ENCODE measurements at places on chromosomes 6 and 20.

- DNase-seq = no peak
These were observed 1.1 kb upstream of the CD109 start for GRCh38 chr6:73694711-73695411.

DNA sequence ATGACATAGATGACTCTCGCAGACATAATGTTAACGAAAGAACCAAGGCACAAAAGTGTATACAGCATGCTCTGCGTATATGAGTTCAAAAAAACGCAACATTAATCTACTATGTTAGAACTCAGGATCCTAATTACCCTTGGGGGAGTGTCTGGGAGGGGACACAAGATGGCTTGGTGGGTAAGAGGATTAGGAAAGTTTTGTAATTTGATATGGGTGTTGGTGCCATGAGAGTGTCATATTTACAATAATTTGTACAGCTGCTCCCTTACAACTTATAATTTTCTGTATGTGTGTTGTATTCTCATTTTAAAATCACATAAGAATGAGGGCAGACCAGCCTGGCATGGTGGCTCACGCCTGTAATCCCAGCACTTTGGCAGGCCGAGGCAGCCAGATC, 38.6 kb downstream of the TFEB start:
- no peak for DNase-seq

- DNase-seq = no peak
These were observed 19.4 kb downstream of the VIP start for GRCh38 chr6:152769993-152770392.

GRCh38 chr20:47054945-47055344, 160.3 kb downstream of the EYA2 start:
- no peak for DNase-seq

- peak; percentile 53 for DNase-seq
These were observed 535 bp downstream of the NKAIN2 start for GRCh38 chr6:123804014-123804786.

GRCh38 chr6:75150685-75151412, 55.0 kb downstream of the COL12A1 start:
- DNase-seq = no peak

- DNase-seq = no peak
These were observed 25.8 kb downstream of the BHLHE23 start for GRCh38 chr20:62980970-62981369.

- DNase-seq = no peak
These were observed 31.1 kb downstream of the CD109 start for GRCh38 chr6:73727114-73727513.

- no peak for DNase-seq
These were observed 83.0 kb downstream of the SLC22A3 start for GRCh38 chr6:160431226-160431625.

DNA sequence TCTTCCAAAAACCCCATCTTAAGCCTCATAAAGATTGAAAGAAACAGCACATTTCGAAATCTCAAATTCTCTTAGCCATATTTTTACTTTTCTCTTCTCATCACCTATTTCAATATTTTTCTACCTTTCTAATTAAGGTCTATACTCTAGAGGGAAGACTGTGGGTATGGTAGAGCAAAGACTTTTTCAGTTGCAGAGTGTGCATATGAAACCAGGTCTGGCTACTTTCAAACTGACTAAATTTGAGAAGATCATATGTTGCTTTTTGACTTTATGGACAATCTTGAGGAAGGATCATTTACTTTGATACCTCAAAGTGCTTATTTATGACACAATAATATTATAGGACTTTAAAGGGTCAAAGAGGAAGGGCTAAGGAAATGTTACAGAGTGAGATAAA, 20.7 kb downstream of the FILIP1 start:
- DNase-seq = no peak

GRCh38 chr20:36538026-36538722, 3.1 kb upstream of the MYL9 start:
- DNase-seq = no peak

- DNase-seq = no peak
These were observed 44.1 kb upstream of the NT5E start for GRCh38 chr6:85405853-85406198.

- DNase-seq = no peak
These were observed 12.5 kb upstream of the ALDH8A1 start for GRCh38 chr6:134962421-134962820.

DNA sequence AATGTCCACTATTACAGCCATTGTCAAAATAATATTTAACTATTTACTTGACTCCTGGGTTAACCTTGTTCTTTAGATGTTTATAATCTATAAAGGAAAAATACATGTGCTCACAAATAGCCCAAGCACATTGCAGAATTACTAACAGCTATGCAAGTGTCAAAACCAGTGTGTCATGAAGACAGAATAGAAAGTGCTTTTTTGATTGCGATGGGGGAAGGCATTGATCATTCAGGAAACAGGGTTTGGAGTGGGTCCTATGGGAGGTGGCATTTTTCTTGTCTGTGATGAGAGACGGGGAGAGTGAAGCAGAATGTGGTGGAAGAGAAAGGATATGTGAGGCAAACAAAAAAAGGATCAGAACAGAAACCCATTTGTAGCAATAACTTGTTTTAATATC, 1.0 kb upstream of the AGPAT4 start:
- DNase-seq = no peak

DNA sequence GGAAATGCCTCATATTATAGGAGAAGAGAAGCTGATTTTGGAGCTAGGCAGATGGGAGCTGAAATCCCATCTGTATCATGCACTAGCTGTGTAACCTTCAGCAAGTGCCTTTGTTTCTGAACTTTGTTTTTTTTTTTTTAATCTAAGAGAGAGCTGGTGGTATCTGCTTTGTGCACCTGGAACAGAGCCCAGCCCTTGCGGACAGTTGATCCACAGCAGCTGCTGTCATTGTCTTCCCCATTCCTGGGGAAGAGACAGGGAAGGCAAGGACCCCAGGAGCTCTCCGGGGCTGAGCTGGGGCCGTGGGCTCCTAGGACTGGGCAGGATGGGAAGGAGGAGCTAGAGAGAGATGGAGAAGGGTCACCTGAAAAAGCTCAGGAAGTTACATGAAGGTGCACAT, 92.1 kb downstream of the SYNJ2 start:
- DNase-seq = no peak

- no peak for DNase-seq
These were observed 34.9 kb downstream of the ANGPT4 start for GRCh38 chr20:881051-881782.

GRCh38 chr6:42692137-42692911, 30.1 kb downstream of the PRPH2 start:
- DNase-seq = no peak

DNA sequence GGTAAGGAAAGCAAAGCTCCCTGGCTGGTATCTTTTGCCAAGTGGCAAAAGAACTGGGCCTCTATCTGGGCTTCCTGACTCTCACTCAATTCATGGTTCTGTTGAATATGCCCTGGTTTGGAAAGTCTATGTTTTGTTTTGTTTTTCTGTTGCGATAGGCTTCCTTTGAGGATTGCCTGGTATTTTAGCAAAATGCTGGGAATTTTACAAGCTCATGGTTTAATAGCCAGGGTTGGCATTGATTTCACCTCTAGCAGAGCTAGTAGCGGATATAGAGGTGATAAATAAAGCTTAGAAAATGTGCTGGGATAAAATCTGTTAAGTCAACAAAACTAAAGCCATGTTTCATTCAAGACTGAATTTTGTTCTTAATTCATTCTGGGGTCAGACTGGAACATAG, 109.9 kb downstream of the RNF144B start:
- DNase-seq = no peak

- DNase-seq = peak; percentile 22
These were observed 193.5 kb downstream of the UNC5CL start for GRCh38 chr6:40845553-40845952.

DNA sequence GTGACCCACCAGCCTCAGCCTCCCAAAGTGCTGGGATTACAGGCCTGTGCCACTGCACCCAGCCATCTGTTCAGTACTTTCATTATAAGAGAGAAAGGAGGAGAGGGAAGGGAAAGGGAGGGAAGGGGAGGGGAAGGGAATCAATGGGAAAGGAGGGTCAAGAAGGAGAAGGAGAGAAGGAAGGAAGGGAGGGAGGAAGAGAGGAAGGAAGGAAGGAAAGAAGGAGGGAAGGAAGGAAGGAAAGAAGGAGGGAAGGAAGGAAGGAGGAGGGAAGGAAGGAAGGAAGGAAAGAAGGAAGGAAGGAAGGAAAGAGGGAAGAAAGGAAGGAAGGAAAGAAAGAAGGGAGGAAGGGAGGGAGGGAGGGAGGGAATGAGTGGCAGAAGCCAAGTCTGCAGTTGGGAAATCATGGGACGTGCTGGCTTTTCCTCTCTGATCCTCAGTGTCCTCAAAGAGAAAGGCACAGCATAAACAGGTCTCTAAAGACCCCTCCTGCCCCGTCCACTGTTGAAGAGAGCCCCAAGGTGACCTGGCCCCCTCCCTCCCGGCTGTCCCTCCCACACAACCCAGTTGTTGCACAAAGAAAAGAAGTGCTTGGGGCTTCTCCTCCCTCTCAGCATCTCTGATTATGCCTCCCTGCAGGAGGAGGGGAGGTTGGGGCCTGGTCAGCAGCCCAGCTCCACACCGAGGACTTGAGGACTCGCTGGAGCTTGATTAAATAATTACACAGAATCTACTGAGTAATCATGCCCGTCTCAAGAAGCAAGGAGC, 69.1 kb upstream of the TOP1 start:
- DNase-seq = no peak

DNA sequence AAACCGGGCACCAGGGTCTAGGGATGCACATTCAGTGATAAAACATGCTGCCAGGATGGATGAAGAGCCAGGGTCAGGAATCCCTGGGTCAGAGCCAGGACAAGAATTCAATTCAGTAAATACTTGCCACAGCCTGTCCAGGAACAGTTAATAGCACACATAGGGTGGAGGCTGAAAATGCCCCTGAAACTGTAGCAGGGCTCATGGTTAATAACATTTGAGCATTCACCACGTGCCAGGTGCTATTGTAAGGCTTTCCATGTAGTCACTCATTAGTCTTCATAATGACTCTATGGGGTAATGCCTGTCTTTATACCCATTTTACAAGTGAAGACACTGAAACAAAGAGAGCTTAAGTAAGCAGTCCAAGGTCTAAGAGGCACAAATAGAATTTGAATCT, 296.3 kb downstream of the LRFN2 start:
- no peak for DNase-seq

DNA sequence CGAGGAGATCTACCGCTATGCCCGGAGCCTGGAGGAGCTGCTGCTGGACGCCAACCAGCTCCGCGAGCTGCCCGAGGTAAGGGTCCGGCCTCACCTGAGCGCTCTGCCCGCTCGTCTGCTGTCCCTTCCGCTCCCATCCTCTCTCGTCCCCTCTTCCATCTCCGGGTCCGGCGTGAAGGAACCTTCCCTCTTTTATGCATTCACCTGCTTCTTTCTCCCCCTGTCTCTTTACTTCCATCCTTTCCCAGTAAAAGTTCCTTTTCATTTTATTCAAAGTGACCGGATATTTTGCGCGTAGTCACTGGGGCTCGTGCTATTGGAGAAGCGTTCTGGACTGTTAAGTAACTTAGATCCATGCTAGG, 516 bp downstream of the LRRC1 start:
- peak; percentile 78 for DNase-seq

DNA sequence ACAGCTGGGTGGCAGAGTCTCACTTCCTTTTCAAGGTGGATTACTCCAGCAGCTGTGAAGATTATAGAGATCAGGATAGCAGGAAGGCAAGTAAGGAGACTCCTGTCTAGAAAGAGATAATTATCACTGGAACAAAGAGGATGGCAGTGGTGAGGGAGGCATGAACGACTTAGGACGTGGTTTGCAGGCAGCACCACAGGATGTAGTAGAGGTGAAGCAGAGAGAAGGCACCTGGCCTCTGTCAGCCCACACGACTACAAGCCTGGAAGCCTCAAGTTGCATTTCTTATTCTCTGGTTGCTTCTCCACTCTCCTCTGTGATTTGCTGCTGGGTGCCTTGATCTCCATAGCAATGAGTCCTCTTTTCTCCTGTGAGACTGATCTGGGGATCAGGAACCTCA, 62.7 kb downstream of the TSHZ2 start:
- no peak for DNase-seq

DNA sequence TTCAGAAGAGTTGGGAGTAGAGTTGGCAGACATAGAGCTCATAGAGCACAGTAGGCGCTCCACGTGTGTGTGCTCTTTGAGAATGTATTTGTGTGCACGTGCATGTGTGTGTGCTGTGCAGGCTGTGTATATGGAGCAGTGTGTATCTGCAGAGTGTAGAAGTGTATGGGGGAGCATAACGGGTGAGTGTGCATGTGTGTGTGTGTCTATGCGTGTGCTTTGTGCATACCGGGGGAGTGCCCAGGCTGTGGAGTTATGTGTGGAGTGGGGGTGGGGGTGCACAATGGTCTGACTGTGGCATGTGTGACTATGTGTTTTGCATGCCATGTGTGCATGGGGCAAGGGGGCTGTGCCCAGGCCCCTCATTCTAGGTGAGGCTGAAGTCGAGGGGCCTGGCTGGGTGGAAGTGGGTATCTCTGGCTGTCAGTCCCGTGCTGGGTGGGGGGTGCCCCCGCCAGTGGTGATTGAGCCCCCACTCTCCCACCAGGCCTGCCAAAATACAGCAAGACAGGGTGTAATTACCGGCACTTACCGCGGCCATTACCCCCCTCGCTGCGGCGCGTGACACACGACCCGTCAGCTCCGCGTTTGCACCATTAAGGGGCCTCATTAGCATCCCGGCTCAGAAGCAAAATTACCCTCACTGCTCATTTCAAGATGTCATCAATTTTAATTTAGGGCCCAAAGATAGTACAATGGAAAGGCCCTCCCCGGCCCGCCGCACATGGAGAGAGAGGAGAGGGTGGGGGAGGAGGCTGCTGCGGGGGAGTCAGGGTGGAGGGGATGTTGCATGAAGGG, 39.1 kb downstream of the MDFI start:
- DNase-seq = no peak

DNA sequence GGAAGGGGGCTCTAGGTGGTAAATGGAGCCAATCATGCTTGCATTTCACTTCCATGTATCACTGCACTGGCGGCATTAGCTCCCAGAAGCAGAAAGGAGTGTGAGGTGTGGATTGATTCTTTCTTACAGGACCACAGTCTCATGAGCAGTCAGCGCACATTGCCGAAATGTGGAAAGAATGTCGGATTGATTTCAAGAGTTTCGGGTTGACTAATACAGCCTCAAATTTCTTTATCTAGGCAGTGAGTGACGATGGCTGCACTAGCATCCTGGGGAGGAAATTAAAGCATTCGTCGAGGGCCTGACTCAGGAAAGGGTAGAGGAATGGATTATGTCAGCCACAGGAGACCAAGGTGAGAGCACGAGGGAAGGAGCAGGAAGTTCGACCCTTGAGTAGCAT, 222.8 kb upstream of the CDYL start:
- no peak for DNase-seq

Data from NCI-H510A (cell line).